ENCODE measurements at places on chromosomes 5 and 9. TPM values are rescaled to one million over a fixed set of nuclear protein-coding genes. Genes with fewer than 3 reads are reported as not detected.

RAB3C gene
- total RNA-seq: not detected

C9orf153 gene
- total RNA-seq: not detected

FGF18 gene
- total RNA-seq: 0.44 TPM

MARCHF11 gene
- total RNA-seq: not detected

F12 gene
- total RNA-seq: 23.0 TPM

FOXI1 gene
- not detected for total RNA-seq

OR13J1 gene
- total RNA-seq: not detected

FIBCD1 gene
- total RNA-seq: 14.4 TPM

ZNF462 gene
- 5.9 TPM for total RNA-seq
